ENCODE measurements at places on chromosomes 11 and 22. TPM values are rescaled to one million over a fixed set of nuclear protein-coding genes. Genes with fewer than 3 reads are reported as not detected.

Gene USP2
- total RNA-seq, result 0.23 TPM

- DNase-seq, result no peak
These were observed 342.3 kb upstream of the CCDC179 start for GRCh38 chr11:23202611-23203010.

GRCh38 chr11:130042093-130042591 lies 27.6 kb upstream of the APLP2 start:
- DNase-seq, result no peak

DNA sequence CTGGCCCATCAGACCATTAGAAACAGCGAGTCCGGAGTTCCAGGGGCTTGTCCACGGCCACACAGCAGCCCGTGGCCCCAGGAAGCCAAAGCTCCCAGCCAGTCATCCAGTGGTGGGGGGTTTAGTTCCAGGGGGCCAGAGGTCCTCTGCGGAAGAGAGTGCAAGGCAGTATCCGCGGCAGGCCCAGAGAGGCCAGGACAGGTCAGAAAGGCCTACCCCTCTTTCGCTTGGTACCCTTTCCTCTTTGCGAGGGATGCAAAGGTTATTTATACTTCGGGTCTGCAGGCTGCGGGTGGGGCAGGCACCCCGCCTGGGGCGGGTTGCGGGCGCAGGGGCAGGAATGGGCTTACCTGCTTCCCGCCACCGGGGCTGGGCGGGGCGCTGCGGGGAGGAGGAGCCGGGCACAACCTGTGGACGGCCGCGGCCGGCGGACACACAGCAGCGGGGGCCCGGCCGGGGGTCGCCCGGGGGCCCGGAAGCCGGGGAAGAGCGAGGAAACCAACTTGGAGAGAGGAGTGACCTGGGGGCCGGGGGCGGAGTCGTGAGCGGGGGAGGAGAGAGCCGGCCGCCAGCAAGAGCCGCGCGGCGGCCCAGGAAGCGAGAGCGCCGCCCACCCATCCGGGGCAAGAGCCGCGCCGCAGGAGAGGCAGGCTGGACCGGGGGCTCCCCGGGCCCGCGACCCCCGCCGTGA lies at the start of gene SH3BP1:
Gene SH3BP1 (plus strand): TSS at position 600 of the 691 bp plus-strand sequence. CDS start 119 bp downstream, outside the sequence.
- DNase-seq, result peak; percentile 47

DNA sequence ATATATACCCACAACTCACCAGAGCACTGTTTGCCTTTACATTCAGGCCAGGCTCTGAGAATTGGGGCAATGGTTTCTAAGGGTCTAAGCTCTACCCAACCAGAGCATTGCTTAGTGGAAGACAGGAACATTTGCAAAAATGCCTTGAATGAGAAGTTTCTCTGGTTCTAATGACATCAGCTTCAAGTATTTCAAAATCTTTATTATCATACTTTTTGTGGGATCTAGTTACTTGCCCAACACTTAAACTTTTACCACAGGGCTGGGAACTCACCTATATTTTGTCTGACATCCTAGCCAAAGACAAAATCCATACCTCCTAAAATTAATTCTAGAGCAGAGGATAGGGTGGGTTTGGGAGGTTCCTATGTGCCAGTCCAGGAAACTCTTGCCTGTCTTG lies 51.5 kb downstream of the INSC start:
- DNase-seq, result no peak

DNA sequence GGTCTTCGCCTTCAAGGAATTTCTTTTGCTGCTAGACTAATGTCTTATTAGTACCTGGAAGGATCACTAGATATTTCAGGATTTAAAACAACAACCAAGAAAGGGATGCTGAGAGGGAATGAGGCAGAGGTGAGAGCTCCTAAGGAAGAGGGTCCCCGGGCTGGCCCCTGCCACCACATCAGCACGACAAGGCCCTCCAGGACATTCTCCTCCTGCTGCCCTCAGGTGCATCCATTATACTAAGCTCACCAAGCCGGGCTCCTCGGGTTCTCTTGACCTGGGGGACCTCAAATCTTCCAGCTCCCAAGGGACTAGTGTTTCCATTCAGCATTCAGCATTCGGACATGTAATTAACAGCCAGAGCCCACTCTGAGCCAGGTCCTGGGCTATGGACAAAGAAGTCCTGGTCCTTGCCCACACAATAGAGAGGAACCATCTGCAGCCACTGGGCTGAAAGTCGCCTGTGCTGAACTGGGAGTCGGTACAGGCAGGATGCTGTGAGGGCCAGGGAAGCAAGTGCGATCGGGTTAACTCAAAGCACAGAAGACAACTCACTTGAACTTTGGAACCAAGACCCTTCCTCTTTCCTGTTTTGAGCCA lies 29.4 kb upstream of the OAF start:
- DNase-seq, result no peak

All from naive thymus-derived CD8-positive, alpha-beta T cell (primary cell).